ENCODE measurements at places on chromosomes 16 and 17.

- DNase-seq: no peak
Observed at GRCh38 chr17:80936723-80937122, 54.9 kb upstream of the CHMP6 start.

DNA sequence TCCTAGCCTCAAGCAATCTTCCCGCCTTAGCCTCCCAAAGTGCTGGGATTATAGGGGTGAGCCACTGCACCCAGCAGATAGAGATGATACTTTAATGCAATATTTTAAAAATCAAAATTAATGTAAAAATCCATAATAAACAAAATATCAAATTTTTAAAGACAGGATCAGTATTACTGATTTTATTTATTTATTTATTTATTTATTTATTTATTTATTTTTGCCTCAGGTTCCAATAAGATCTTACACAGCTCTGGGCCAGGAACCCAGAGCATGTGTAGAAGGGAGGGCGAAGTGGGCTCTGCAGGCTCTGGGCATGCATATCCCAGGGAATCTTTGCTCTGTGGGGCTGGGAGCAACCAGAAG lies 41.6 kb downstream of the FZD2 start:
- DNase-seq: no peak

DNA sequence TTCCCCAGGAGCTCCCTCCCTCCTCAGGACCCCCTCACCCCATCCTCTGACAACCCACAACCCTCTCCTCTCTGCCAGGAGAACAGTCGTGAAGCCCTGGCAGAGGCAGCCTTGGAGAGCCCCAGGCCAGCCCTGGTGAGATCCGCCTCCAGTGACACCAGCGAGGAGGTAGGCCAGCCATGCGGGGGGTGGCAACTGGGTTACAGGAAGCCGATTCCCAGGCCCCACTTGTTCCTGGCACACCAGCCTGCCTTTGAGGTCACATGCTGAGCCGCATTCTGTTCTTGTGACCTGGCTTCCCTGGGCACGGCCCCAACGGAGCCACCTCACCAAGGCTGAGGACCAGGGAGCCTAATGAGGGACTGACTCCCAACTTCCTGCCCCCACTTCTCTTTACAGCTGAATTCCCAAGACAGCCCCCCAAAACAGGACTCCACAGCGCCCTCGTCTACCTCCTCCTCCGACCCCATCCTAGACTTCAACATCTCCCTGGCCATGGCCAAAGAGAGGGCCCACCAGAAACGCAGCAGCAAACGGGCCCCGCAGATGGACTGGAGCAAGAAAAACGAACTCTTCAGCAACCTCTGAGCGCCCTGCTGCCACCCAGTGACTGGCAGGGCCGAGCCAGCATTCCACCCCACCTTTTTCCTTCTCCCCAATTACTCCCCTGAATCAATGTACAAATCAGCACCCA lies 7.9 kb downstream of the NAT9 start:
- DNase-seq: no peak

GRCh38 chr16:17850581-17851250 lies 380.0 kb upstream of the XYLT1 start:
- DNase-seq: no peak

- no peak for DNase-seq
Observed at GRCh38 chr17:59616253-59616920, 3.3 kb upstream of the CLTC start.

GRCh38 chr17:75752802-75753513 lies 12.0 kb downstream of the GALK1 start:
- no peak for DNase-seq

DNA sequence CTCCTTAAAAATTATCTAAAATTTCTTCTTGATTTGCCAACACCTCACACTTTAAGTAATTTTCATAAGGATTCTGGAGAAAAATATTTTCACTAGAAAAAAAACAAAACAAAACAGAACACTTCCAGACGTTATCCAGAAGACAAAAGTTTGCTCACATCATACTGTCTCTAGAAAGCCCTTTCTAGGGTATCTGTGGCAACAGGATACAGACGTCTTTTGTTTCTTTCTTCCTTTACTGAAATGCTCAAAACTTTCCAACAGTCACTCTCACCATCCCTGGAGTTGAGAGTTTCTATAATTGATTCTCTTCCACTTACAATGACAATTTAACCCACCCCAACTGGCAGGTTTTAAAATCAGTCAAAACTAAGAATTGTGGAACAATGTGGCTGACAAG lies 2.6 kb downstream of the ZC3H7A start:
- DNase-seq: no peak

DNA sequence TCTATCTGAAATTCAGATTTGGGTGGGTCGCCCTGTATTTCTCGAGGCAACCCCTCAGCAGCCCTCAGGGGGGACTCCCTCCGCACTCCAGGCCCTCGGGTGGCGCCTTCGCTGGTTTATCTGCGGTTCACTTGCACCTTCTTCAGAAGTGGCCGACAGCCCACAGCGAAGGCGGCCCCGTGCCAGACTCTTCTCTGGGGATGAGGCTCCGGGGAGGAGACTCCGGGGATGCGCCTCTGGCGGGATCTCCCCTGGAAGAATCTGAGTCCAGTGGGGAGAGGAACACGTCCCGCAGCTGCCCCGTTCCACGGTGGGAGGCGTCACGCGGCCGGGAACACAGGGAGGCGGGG lies 63.9 kb upstream of the DNAJA2 start:
- DNase-seq: no peak

DNA sequence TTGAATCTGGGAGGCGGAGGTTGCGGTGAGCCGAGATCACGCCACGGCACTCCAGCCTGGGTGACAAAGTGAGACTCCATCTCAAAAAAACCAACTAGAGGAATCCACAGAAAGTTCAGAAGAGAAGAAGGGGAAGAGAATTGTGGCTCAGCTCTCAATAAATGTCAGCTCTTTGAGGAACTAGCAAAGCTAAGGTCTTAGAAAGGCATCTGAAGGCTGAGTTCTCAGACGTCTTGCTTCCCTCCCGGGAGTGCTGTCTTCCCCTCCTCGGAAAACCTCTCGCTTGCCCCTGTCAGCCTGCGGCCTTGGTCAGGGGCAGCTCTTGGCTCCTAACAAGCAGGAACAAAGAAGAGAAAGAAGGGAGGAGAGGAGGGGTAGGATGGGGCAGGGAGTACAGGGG lies 5.3 kb downstream of the SHPK start:
- no peak for DNase-seq

DNA sequence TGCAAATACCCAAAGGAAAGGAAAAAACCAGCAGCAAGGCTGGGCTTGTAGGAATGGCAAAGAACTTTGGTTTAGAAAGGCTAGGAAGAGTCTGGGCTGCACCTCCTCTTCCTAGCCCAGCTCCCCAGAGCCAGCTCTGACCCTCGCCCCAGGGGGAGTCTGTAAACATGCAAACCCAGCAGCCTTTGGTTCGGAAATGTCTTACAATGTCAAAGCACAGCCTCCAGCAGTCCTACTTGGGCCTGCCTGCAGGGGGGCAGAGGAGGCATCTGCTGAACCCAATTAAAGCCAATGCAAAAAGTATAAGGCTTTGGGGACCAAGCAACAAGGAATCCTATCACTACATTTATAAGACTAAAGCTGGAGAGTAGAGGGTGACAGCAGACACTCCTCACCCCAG lies 5.0 kb upstream of the FTSJ3 start:
- DNase-seq: no peak

DNA sequence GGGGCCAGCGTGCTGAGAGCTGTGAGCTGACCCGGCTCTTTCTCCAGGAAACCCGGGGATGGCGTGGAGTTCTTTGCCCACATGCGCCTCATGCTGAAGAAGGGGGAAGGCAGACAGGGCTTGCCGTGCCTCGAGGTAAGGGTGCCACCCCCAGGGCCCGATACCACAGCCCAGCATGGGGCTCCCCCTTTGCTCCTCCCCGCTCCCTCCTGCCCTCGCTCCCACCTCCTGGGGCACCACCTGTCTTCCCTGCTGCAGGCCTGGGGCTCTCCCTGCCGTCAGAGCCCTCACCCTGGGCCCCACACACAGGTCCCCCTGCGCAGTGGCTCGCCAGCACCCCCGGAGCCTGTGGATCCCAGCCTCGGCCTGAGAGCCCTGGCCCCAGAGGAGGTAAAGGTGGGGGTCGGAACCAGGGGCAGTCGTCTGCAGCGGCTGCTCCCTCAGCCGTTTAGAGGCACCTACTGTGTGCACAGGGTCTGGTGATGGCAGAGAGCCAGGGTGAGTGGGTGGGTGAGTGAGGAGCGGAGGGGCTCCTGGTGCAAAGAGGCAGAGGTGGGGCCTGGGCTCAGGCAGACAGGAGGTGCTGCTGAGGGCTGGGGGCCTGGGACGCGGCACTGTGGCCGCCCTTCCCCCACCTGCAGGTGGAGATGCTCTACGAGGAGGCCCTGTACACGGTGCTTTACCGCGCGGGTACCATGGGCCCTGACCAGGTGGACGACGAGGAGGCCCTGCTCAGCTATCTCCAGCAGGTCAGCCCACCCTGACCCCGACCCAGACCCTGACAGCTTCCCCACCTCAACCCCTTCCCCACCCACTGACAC lies 5.6 kb downstream of the BAIAP3 start:
- DNase-seq: no peak

Measured in stimulated activated CD4-positive, alpha-beta T cell treated with anti-CD3 and anti-CD28 coated beads, Interleukin-15, amount 100 ng/mL, for 1 hour (primary cell).